ENCODE measurements at places on chromosomes 12 and 14.
A peak's percentile ranks its signal among the peaks of the same experiment; 100 is the strongest.

DNA sequence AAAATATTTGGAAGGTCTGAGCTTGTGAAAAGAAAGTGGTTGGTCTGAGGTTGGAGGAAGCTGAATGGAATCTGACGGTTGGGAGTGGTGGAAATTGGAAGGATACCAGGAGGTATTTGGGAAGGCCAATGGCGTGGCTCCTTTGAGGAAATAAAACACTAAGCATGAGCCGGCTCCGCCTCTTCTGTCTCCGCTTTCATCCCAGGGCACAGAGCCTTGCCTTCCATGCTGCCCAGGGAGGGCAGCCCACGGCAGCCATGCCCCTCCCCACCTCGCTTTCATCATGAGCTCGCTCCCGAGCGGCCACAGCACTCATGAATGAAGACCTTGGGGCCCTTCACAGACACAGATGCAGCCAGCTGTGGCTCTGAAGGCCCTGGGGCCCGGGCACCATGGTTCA lies 36.2 kb downstream of the HSP90AA1 start:
- no peak for DNase-seq

- DNase-seq, result no peak
Observed at GRCh38 chr12:11793921-11794710, 144.6 kb downstream of the ETV6 start.

GRCh38 chr12:14525964-14526363 lies 41.7 kb downstream of the PLBD1 start:
- DNase-seq, result no peak

DNA sequence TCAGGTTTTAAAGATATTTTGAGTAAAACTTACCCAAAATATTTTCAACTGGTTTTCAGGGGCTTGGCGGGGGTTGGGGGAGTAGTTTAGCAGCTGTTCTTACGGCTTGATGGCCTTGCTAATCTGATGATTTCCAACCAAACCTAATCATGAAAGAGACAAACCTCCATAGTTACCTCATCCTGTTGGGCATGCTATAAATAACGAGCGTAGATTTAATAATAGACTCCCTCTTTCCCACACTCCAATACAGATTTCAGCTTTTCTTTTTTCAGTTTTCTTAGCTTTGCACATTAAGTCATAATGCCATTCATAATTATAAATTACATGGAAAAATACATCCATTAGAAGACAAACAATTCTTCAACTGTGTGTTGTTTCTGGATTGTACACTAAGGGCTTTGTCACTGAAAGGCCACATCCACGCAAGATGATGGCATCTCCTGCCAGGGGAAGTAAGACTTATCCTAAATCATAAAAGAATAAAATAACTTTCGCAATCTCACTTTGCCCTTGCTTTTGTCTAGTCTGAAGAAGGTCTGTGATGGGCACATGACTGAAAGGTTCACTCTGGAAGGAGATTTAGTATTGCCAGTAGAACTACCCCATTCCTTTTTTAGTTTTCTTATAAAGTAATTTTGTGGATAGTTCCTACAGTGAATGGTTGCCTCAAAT lies 23.2 kb downstream of the ITPR2 start:
- DNase-seq, result no peak

DNA sequence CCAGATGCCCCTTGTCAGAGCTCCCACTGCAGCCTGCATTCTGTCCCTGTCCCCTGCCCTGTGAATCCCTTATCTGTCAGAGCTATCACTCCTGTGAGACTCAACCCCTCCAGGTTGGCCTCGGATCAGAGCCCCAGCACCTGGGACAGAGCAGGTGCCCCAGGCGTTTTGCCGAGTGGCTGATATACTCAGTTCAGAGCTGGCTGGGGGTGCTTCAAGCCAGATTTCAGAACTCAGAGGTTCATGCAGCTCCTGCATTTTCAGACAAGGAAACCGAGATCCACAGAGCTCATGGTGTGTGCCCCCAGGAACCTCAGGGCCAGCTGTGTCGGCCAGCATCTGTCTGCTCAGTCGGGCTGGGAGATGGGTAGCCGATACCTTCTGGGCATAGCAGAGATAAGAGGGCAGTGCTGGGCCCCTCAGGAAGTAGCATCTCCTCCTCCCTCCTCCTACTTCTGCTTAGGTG lies 228.0 kb upstream of the RTL1 start:
- DNase-seq, result peak; percentile 34

DNA sequence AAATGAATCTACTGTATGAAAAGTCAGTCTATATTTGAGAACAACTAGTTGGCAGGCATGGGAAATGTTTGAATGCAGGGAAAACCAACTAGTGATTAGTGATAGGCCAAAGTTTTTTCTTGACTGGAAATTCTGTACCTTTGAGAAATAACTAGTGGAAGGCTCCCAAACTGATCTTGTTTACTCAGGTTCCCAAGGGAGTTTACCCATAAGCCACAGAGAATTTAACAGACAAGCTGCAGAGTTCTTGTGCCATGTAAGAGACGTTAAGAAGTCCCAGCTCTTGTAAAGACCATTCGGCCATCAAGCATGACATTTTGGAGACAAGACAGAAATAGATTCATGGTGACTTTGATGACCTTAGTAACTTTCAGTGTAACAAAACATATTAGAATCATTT lies 1882.8 kb upstream of the SEL1L start:
- no peak for DNase-seq

DNA sequence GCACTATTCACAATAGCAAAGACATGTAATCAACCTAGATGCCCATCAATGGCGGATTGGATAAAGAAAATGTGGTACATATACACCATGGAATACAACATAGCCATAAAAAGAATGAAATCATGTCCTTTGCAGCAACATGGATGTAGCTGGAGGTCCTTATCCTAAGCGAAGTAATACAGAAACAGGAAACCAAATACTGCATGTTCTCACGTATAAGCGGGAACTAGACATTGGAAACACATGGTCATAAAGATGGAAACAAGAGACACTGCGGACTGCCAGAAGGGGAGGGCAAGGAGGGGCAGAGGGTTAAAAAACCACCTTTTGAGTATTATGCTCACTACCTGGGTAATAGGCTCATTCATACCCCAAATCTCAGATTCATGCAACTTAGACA lies 234.1 kb upstream of the PLXNC1 start:
- DNase-seq, result no peak

- DNase-seq, result peak; percentile 92
Observed at GRCh38 chr14:102314242-102315011, 5.1 kb upstream of the ZNF839 start.

- DNase-seq, result no peak
Observed at GRCh38 chr12:130827432-130827831, 11.6 kb downstream of the STX2 start.

DNA sequence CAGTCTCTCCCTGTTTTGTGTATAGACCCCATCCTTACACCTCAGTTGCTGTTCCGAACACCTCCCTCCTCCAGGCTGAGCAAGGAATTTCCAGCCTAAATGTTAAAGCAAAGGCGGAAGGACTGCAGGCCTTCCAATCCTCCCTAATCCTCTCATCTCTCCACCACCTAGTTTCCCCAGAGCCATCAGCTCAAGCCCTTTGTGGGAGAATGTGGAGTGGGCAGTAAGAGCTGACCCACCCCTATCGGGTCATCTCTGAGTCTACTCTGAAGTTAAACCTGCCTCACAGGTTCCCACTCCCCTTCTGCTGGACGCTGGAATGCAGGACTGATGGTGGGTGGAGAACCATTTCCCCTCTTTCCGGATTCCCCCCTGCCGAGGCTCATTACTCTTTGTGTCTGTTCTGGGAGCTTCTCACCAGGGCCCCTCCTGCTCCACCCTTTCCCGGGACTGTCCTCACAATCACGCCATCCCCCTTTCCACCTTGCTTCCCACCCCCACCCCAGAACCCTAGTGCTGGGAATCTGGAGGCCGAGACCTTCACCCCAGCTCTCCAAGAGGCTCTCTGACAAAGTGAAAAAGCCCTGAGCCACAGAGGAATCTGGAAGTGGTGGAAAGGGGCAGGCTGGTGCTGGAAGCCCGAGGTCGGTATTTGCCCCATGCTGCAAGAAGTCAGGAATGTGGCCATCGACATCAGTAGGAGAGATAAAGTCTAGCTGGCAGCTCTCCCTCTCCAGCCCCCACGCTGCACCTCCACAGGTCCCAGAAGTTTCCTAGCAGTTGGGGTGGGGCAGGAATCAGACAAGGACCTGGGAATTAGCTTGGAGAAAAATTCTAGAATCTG lies 3.3 kb upstream of the KRT18 start:
- no peak for DNase-seq

DNA sequence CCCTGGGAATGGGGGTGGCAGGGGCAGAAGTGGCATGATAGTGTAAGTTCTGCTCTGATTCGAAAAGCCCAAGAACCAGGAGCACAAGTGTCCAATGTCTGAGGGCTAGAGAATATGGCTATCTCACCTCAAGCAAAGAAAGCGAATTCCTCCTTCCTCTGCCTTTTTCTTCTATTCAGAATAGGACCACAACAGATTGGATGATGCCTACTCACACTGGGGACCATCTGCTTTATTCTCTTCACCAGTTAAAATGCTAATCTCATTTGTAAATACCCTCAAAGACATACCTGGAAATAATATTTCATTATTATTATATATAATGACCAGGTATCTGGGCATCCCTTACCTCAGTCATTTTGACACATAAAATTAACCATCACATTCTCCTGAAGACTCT lies 808.7 kb downstream of the NRXN3 start:
- no peak for DNase-seq

GRCh38 chr12:25518512-25518911 lies 34.6 kb downstream of the LMNTD1 start:
- no peak for DNase-seq

DNA sequence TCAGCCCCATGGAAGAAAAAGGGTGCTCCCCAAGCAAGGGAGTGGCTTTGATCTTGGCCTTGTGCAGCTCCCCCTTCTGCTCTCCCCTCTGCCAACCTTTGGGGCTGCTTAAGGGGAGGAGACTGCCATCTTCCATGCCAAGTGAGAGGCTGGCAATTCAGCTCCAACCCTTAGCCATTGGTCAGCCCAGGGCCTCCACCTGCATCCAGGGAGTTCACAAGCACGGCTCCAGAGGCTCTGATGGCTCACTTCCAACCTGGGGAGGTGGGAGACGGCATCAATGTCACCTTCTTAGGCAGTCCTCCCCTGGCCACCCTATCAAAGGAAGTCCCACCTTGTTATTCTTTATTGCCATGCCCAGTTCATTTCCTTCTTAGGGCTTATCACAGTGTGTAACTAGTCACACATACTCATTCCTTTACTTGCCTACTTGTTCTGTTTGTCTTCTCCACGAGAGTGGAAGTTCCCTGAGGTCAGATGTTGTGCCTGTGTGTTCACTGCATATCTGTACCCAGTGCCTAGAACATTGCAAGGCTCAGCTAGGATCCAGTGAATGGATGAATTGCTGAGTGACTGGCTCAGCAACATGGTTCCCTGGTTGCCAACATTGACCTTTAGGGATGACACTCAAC lies 5.0 kb downstream of the HDAC7 start:
- no peak for DNase-seq

All from sciatic nerve (tissue), 2 donors.